ENCODE measurements at places on chromosomes 4 and X.

DNA sequence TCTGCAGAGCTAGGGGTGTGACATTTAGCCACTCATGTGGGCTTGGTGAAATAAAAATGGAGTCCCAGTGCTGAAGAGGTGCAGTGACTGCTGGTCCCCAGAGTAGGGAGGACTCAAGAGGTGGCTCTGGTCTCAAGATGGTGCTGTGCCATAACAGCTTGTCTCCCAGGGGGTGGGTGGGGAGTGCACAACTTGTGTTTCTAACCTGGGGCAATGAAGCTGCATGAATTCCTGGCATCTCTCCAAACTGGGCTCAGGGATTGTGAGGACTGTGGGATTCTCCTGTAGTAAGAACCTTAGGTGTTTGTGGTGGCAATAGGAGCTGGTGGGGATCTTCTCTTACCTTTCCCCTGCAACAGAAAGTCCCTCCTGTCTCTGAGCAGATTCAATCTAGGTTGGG, 278.9 kb upstream of the SFRP2 start:
- DNase-seq: no peak

DNA sequence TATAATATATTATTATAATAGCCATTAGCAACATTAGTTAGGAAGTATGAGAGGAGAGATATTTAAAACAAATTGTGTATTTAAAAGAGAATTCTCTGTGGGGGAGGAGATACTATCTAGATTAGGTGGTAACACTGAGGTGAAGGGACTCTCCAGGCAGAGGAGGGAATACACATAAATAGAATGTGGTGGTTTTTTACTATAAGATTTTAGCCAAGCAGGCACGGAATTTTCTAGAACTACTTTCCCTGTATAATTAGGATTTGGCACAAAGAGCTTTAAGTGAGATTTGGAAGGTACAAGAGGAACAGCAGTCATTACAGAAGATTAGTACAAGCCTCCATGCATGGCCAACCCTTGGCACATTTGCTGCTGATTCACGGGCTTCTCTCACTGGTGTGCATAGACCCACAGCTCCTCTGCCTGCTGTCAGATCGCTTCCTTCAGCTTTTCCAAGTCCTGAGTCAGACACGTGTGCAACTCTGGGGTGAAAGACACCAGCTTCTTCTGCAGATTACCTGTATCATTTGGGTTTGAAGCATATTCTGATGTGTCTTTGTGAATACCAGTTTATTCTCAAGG, 685.5 kb downstream of the KCTD8 start:
- no peak for DNase-seq

DNA sequence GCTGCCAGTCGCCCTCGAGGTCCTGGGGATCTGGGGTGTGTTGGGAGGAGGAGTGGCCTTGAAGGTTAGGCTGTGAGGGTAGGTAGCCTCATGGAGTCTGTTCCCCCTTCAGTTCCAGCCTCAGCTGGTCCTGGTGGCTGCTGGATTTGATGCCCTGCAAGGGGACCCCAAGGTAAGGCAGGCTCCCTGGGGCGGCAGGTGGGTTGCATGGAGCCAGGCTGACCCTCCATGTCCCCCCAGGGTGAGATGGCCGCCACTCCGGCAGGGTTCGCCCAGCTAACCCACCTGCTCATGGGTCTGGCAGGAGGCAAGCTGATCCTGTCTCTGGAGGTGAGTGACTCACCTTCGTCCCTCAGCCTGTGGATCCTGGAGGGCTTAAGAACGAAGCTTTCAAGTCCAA, 11.6 kb upstream of the ERAS start:
- DNase-seq: no peak

DNA sequence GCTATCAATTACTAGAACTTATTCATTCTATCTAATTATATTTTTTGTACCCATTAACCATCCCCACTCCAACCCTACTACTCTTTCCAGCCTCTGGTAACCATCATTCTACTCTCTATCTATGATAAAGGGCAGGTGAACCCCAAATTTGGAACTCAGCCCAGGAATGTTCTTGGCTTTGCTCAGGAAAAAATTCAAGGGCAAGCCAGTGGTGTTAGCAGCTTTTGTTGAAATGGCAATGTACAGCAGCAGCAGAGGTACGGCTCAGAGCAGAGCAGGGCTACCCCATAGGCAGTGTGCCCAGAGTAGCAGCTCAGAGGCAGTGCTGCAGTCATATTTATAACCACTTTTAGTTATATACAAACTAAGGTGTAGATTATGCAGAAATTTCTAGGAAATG, 138.2 kb downstream of the RNF150 start:
- DNase-seq: no peak

DNA sequence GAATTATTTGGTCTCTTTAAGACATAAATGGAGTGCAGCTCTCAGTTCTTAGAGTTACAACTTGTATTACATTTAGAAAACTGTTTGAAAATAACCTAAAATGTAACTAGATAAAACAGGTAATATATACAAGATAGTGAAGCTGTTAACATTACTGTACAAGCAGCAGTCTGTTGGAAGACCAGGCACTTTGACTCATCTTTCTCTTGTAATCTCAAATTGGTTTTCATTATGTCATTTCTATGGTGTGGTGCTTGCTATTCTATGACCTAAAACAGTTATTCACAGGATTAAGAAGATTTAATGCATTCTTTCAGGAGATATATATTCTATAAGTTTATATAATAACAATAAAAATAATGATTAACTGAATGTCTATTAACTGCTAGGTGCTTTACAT, 282.5 kb upstream of the PITX2 start:
- DNase-seq: no peak

- DNase-seq: no peak
These were observed 860.9 kb upstream of the LCORL start for GRCh38 chr4:18882468-18882867.

GRCh38 chrX:34300871-34301270, 168.8 kb upstream of the FAM47A start:
- DNase-seq: no peak

DNA sequence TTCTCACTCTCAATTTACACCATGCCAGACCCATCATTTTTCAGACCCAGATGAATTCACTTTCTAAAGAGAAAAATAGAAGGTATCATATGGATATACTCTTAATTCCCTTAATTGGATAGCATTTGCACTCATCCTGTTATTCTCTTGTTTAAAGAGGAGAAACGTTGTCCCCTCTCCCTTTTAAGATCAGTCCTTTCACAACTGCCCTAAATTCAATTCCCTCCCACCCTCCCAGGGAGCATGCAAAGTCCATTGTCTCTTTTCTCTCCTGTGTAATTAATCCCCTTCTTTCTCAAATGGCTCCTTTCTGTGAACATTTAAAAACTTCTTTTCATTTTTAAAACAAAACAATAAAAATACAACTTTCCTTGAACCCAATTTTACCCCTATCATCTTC, 124.7 kb upstream of the TLL1 start:
- no peak for DNase-seq

DNA sequence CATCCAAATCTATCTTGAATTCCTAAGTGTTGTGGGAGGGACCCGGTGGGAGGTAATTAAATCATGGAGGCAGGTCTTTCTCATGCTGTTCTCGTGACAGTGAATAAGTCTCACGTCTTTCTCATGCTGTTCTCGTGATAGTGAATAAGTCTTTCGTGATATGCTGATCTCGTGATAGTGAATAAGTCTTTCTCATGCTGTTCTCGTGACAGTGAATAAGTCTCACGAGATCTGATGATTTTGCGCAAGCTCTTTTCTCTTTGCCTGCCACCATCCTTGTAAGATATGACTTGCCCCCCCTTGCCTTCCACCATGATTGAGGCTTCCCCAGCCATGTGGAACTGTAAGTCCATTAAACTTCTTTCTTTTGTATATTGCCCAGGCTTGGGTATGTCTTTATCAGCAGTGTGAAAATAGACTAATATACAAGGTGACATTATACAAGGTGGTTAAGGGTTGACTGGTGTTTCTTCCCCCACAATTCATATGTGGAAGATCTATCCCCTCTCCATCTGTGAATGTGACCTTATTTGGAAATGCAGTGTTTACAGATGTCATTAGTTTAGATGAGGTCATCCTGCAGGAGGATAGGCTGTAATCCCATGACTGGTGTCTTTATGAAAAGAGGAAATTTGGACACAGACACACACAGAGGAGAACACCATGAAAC, 27.6 kb downstream of the ARSD start:
- DNase-seq: no peak

- DNase-seq: no peak
These were observed 16.3 kb upstream of the NEIL3 start for GRCh38 chr4:177293208-177294033.

GRCh38 chr4:155999725-156000124, 46.1 kb upstream of the CTSO start:
- no peak for DNase-seq

DNA sequence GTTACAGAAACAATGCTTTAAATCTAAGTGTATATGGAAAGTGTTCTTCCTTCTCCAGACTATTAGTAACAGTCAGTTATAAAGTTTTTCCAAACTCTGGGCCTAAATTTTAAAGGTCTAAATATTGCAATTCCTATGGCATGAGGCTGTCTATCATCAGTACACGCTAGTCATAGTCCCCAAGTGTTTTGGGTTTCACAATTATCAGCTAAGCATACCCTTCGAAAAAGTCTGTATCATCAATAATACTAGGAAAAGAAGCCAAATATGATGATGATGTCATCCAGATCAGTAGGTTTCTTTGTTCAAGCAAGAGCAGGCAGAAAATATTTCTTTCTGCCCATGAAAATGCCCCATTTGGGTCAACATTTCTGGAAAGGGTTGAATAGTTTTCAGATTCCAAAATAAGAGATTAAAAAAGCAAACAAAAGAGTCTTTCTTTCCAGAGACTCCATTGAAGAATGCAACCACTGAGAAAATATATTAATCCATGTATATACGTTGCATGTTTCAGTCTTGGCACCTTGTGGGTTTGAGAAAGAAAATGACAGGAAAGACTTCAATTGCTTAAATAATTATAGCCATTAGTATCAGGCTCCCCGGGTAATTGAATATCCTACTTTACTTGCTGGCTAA, 173.8 kb downstream of the CAMK2D start:
- no peak for DNase-seq

DNA sequence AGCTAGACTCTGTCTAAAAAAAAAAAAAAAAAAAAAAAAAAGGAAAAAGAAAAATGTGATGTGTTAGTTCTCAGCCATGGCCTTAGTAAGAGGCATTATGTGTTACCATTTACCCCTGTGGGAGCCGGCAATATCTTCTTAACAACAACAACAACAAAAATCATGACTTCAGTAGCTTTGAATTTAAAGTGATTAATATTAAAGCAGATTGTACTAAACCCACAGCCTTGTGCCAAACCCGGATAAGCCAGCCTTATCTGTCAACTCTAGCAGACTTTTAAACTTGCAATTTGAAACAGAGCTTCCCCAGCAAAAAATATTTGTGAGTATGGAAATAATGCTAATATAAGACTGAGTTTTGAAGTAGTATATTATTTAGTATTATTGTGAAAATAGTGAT, 462.1 kb upstream of the GNPDA2 start:
- no peak for DNase-seq

GRCh38 chr4:7595934-7596461, 161.3 kb upstream of the PSAPL1 start:
- no peak for DNase-seq

DNA sequence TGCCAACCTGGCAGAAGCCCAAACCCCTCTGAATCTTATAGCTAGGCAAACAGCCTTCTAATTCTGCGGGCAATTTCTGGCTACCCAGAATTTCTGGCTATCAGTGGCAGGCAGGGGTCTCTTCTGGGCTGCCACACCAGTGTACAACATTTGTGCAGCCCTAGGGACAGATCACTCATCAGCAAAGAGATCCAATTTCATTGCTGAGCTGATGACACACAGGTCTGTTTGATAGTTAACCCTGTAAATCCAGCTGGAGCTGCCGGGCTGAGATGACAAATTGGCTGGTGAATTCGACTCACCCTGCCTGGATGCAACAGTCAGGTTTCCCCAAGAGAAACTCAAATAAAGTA, 2.4 kb downstream of the MID1 start:
- no peak for DNase-seq

DNA sequence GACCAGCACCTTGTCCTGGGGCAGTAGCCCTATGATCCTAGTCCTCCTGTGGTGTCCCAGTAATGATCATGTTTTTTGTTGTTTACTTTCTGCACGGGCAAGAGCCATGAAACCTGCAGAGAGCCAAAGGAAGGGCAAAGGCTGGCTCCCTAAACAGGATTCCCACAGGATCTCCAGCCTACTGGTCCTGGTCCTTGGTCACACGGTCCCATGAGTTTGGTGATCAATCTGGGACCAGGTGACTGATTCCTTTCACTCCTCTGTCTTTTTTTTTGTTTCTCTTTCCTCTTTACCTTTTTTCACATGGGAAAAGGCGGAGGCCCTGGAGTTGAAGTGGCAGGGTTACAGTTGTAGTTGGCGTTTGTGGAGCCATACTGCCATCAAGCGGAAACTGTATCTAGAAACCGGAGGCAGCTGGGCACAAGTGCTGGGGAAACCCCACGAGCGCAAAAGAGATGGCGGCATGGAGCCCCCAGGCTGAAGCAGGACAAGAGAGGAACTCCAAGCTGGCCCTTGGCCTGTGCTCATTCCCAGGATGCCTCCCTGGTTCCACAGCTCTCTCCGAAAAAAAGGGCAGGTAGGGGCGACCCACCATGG, 34.6 kb downstream of the NBDY start:
- DNase-seq: no peak

DNA sequence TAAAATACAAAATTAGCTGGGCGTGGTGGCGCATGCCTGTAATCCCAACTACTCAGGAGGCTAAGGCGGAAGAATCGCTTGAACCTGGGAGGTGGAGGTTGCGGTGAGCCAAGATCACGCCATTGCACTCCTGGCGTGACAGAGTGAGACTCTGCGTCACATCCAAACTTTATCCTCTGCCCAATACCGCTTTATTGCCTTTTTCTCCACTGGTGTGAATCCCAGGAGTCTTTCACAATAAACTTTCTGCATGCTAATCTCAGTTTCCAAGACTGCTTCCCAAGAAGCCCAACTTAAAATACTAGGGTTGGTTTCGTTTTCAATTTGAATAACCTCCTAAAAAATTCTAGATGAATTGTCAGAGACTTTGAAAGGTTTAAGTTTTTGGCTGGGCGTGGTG, 27.2 kb upstream of the DHX15 start:
- DNase-seq: no peak

GRCh38 chr4:38360201-38360600, 303.8 kb upstream of the KLF3 start:
- DNase-seq: no peak

DNA sequence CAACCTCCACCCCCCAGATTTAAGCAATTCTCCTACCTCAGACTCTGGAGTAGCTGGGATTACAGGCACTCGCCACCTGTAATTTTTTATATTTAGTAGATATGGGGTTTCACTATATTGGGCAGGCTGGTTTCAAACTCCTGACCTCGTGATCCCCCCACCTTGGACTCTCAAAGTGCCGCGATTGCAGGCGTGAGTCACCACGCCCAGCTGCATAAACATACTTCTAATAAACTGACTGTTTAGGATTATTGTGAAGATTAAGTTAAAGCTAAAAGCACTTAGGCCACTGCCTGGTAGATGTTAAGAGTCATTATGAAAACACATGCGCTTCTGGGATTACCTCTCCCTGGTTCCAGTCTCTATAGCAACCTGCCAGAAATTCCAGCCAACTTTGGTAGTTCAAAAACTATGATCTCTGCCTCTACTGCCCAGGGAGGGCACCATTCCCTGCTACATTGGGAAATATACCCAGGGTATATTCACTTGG, 30.2 kb upstream of the GRIA3 start:
- DNase-seq: no peak

GRCh38 chr4:26342328-26343037, 21.7 kb downstream of the RBPJ start:
- no peak for DNase-seq

GRCh38 chr4:7608046-7608445, 173.3 kb upstream of the PSAPL1 start:
- no peak for DNase-seq

GRCh38 chrX:121407627-121408026, 360.2 kb downstream of the GLUD2 start:
- DNase-seq: no peak

- DNase-seq: no peak
These were observed 72.6 kb downstream of the METTL14 start for GRCh38 chr4:118757761-118758251.

All from stimulated activated CD4-positive, alpha-beta T cell treated with anti-CD3 and anti-CD28 coated beads, Interleukin-2, amount 100 ng/mL, for 24 hours (primary cell).